ENCODE measurements at places on chromosomes 4 and X.

DNA sequence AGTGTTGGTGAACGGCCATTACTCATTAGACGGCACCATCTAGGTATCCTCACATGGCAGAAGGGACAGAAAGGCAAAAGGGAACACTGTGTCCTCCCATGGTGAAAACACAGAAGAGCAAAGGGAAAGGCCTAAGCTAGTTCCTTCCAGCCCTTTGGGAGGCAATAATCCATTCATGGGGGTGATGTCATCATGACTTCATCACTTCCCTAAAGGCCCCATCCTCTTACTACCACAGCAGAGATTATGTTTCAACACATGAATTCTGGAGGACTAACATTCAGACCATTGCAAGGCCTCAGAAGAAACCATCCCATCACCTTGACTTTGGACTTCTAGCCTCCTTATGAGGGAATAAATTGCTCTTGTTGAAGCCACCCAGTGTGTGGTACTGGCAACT is 238.2 kb downstream of the MGST2 start:
- no peak for DNase-seq

GRCh38 chrX:10904220-10904619 is 206.9 kb upstream of the HCCS start:
- DNase-seq = no peak

- no peak for DNase-seq
Observed at GRCh38 chr4:132646186-132646585, 502.9 kb upstream of the PCDH10 start.

GRCh38 chrX:13377550-13377934 is 57.7 kb upstream of the ATXN3L start:
- DNase-seq = peak; percentile 99

- no peak for DNase-seq
Observed at GRCh38 chr4:37982736-37983135, 22.5 kb downstream of the PTTG2 start.

DNA sequence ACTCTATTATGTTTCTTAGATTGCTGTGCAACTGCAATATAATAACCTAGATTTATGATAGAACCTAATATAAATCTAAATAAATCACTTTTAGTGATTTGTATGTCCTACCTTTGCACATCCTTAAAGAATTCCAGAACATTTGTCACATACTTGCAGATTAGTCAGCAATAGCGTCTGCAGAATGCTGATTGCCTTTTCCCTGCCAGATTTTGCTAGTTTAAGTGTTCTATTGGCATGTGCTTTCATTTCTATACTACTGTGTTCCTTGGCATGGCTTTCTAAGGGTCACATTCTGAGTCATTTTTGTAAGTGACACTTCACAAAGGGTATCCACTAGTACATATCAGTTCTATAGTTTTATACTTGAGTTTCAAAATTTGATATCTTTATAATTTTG is 303.1 kb upstream of the GIMD1 start:
- no peak for DNase-seq

GRCh38 chr4:105632599-105632998 is 75.9 kb downstream of the INTS12 start:
- no peak for DNase-seq

Data from DMS 273 treated with DMSO at 0.1 percent for 48 hours (cell line).